ENCODE measurements at places on chromosomes 11 and 22.

DNA sequence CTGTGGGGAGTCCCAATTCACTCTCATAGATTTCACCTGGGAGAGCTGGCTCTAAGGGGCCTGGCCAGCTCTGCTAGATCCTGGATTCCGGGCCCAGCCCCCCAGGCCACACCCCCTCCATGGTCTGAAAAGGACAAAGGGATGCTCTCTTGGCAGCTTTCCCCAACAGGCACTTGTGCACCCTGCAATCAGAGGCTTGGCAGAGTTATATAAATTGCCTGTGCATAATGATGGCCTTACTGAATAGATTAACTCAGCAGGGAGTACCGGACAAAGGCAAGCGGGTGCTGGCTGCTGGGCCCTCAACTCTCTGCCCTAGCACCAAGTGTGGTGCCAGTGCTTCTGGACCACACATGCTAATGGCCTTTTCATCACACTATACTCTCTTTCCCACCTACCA, 461.6 kb downstream of the BUD13 start:
- DNase-seq, result no peak

GRCh38 chr22:16717699-16718558, 107.3 kb downstream of the XKR3 start:
- no peak for DNase-seq

DNA sequence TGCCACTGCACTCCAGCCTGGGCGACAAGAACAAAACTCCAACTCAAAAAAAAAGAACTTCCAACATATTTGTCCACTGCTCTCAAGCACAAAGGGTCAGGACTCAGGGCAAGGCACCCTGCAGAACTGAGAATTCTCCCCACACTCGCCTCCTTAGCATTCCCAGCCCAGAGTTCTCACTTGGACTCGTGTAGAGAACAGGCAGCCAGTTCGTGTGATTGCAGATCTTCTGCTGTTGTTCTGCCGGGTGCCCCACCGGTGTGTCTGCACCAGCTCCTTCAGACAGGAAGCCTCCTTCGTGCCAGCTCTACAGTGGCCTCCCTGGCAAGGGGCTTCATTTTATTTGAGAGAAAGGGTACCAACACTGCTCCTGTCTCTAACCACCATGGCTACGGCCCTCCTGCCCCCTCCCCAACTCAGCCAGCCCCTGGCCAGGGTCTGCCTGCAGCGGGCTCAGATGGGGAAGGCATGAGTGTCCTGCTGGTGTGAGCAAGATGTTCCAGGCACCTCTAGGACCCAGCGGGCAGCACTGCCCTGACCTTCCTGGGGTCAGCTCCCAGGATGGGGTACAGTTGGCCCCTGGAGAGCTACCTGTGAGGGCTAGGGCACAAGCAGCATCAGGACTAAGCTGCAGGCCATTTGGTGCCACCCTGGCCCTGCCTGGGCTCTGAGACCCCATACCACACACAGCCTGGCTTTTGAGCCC, 19.5 kb upstream of the SCGB1A1 start:
- DNase-seq, result no peak

- no peak for DNase-seq
These were observed 79.5 kb downstream of the UBASH3B start for GRCh38 chr11:122734848-122735496.

- no peak for DNase-seq
These were observed 11.4 kb downstream of the UBE4A start for GRCh38 chr11:118370774-118371173.

DNA sequence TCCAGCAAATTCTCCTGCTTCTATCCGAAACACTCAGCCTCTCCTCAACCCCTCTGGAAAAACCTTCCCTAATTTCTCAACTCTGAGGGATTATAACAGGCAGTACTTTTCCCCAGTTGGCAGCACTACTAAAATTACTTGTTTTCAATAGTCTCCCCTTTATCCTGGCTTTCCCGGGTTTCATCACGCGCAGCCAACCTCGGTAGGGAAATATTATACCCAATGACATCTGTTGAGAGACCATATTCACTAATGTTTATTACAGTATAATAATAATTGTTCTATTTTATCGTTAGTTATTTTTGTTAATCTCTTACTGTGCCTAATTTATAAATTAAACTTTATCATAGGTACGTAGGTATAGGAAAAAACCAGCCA, 330 bp upstream of the POLD3 start:
- no peak for DNase-seq

GRCh38 chr11:78346799-78347198, 70.8 kb downstream of the GAB2 start:
- no peak for DNase-seq

DNA sequence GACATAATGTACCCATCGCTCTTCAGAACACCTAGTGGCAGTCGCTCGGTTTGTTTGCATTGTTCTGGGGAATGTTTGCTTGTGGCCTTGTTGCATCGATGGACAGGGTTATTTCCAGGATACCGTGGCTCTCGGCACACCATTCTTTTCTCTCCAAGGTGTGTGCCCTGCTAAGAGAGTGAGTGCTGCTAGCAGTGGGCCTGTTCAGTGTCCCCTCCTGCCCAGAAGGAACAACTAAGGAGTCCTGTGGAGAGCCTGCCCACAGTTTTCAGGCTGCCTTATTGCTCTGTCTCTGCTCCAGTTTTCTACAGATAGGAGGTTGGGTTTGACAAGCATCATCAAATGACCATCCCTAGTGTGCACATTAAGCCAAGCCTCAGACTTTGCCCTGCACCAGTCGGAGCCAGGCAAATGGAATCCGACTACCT, 1.4 kb downstream of the CRY2 start:
- DNase-seq, result no peak

GRCh38 chr11:76599041-76600013, 71.2 kb downstream of the LRRC32 start:
- no peak for DNase-seq

GRCh38 chr11:94011478-94011877, 9.7 kb upstream of the HEPHL1 start:
- DNase-seq, result no peak

DNA sequence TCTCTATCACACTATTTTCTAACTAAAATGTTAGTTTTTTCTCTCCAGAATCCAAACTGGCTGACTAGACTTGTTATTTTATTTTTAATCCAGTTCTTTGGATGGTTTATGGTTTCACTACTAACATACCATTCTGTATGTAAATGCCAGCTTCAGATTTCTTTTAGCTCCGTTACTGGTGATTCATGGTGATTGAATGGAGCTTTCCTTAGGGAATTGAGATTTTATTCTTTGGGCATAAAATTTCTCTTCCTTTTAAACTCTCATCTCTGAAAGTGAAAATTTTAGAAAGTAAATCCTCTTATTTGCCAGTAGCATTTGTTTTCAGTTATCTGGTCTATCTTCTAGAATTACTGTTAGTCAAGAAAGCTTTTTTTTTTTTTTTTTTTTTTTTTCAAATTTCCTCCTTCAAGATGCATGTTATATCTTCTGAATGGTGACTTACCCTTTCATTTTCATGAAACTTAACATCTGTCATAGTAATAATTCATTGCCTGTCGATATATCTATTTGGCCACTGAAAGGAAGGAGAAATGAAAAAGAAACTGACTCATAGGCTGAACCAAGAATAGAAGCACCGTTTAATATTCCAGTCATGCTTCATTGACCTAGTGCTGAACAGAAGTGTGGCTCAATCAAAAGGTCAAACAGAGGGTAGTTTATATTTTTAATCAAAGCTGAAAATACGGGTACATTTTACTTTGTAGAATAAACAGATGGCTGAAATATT, 6.4 kb downstream of the ENDOD1 start:
- peak; percentile 40 for DNase-seq

Measured in fibroblast of the conjunctiva (primary cell).